Hematopoietic multipotent progenitor cell treated with erythropoietin and hydrocortisone succinate and interleukin-3 and kit ligand, for 8 days (in vitro differentiated cells): ENCODE measurements at places on chromosomes 4 and X.

DNA sequence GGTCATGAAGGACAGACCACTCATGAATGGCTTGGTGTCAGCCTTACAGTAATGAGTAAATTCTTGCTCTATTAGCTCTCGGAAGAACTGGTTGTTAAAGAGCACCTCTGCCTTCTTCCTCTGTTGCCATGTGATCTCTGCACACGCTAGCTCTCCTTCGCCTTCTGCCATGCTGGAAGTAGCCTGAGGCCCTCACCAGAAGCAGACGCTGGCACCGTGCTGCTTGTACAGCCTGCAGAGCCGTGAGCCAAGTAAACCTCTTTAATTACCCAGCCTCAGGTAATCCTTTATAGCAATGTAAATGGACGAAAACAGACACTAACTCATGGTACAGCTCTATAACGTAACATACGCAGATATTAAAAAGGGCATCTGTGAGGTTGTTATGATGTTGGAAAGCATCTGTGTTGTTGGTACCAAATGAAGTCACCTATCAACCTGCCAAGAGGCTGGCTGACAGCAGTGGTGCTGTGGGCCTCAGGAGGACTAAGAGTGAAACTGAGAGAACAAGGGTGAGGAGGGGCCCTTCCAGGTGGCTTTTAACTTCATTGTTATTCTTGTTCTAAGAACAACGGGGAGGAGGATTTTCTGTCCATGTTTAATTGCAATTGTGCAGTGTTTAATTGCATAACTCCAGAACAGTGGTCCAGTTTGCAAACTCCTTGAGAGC, 69.2 kb downstream of the CRMP1 start:
- DNase-seq = no peak

DNA sequence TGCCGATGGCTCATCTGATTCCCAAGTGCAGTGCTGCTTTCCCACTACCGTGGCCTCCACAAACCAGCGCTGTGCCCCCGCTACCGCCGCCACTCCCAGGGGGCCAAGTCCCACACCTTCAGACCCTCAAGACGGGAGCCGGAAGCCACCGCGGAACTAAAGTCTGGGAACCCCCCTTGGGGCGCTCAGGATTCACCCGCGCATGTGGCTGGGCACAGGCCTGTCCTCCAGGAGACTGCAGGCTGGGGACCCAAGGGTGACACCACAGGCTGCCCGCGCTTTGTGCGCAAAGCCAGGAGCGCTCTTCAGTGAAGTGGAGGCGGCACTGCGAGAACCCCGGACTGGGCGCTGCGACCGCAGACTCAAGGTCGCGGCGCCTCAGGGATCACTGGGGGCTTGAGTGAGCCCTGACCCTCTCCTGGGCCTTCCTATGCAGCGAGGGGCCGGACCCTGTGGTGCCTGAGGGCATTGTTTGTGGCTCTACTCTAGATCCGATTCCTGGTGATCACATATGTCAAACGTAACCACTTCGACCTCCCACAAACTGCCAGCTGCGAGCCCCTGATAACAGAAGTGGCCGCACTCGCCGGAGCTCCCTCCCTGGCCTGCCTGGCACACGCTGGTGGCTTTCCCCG, 20.4 kb upstream of the TBC1D14 start:
- peak; percentile 97 for DNase-seq

DNA sequence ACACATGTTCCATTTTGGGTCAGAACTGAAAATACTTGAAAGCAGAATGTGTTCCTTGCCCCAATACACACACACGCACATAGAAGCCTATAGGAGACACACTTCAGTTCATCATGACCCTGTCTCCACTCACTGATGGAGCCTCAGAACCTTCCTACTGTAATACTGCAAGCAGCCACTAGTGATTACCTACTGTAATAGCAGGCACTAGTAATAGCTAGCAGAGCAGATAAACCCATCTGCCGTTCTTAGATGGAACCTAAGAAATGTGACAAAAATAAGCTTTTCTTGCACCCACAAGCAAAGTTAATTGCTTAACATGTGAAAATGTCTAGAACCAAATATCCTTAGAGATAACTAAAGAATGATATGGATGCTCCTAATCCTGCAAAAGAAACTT, 13.6 kb downstream of the AMTN start:
- no peak for DNase-seq

DNA sequence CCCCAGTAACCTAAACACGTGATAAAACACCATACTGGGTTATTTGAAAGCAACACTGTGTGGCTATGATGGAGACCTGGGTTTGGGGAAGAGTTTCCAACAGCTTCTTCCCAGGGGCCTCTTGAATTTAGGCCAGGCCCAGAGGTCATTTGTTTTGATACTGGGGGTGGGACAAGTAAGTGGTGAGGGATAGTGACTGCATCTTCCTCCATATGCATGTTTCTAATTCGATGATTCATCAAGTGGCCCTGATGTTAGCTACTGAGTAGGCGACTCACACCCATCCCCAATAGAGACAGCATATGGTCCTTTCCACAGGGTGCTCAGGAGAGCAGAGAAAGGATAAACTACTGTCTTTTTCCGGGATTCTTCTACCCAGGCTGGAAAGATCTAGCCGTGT, 2.7 kb downstream of the NDP start:
- DNase-seq = no peak

DNA sequence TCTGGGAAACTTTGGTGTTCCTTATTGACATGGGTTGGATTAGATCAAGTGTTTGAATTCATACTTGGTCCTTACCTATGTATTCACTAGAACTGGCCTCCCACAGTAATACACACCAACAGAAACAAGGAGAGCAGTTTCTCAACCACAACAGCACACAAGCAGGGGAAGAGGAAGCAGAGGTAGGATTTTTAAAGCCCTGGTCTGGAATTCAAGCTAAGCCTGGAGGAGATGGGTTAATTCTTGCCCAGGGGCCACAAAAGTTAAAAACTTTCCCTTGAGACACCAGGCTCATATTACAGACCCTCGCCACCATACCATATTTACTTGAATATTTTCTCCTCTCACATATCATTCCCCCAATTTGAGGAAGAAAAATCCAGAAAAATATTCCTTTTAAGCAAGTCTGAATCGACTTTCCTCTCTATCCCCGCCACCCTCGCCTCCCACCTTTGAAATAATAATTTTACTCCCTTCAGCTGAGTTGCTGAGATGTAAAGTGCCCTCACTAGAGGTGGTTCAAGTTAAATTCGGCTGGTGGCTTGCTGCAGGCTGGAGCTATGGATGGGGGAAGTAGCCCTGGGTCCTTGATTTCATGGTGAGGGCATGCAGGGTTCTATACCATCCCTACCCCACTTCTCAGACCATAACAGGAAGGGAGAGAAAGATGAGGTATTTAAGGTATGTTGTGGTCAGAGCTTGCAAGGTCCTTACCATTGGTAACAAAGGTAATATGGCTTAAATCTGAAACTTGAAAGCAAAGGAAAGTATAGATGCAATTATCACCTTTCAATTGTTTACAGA, 440.2 kb downstream of the INPP4B start:
- DNase-seq = peak; percentile 1

GRCh38 chrX:122817321-122817955, 366.6 kb upstream of the GRIA3 start:
- no peak for DNase-seq

- DNase-seq = no peak
These were observed 51.5 kb downstream of the LHFPL1 start for GRCh38 chrX:112628288-112628687.

GRCh38 chrX:40524423-40524822, 56.3 kb upstream of the ATP6AP2 start:
- DNase-seq = no peak

GRCh38 chrX:97490656-97491055, 606.9 kb downstream of the RPA4 start:
- DNase-seq = no peak

DNA sequence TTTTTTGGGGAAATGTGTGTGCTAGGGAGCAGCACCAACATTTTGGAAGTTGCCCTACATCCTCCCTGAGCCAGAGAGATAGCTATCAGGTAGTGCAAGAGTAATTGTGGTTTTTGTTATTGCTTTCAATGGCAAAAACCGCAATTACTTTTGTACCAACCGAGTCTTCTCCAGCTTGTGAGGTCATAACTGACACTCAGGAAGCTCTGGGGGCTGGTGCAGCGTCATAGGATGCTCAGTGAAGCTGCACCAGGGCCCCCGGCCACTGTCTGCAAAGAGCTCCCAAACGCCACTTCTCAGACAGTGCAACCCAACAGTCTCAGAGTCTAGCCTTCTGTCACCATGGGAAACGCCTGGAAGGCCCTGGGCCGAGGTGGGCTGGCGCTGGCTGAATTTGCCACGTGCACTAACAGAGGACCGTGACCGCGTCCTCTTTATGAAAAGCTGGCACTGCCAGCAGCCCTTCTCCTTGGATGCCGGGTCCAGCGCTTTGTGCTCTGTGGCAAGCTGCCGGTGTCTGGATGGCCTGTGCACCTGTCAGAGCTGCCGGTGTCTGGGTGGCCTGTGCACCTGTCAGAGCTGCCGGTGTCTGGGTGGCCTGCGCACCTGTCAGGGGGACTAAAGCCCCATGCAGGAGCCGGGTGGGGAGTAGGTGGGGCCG, 19.4 kb downstream of the SH3TC1 start:
- DNase-seq = no peak

DNA sequence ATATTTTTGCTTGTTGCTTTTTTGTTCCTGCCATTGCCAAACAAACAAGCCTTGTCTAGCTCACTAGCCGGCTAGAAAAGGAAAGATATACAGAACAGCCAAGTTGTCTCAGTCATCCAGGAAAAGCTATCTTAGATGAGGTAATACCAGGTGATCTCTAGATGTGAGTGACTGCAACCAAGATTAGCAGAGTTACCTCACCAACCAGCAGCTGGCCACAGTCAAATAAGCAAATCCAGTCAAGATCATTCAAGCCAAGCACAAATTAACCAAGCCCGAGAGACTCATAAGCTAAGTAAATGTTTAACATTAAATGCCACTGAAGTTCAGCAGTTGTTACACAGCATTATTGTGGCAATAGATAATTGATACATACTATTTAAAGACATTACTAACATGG, 108.6 kb downstream of the CENPC start:
- no peak for DNase-seq

- no peak for DNase-seq
These were observed 95.0 kb downstream of the GASK1B start for GRCh38 chr4:158077835-158078234.

GRCh38 chr4:48324281-48324680, 17.0 kb upstream of the SLAIN2 start:
- DNase-seq = peak; percentile 91

DNA sequence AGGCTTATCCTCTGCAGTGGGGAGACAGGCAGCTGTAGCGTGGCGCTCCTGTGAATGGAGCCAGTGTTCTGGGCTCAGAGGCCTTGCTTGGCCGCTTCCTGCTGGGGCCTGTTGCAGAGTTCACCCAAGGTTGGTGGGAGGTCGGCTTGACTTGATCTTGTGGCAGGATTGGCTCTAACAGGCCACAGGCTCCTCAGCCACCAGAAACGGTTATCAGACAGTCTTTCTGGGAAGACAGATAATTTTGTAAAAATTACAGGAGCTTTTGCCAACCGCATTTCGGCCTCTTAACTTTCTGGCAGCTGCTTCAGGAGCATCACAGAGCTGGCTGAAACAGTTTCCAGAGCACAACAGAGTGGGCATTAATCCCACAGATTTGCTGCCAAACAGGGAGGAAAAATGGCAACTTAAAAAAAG, 66.4 kb downstream of the DIPK2B start:
- DNase-seq = no peak

DNA sequence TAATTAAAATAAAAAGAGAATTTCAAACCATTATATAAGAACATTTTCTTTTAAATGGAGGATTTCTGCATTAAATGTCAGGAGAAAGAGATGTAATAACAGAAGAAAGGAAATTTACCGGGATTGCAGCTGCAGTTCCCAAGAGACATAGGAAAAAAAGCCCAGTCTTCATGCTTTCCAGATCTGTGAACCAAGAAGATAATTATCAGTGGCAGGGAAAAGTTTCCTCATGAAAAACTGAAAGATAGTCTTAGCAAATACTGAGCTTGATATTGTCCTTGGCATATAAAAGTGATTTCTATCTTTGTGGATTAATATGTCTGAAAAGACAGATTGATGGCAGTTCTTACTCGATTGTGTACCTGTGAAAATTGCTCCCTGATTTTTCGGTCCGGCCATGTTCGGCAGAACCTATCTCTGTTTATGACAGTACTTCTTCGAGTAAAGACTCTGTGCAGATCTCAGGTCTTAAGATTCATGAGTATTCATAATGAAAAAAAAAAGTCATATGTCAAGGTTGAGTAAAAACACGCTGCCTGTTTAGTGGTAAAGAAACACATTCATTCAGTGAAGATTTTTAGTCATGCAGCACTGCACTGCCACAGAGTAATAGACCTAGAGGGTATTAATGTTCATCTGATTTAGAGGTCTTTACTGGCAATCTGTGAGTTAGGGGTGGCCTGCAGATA, 29.6 kb downstream of the SPARCL1 start:
- DNase-seq = no peak

DNA sequence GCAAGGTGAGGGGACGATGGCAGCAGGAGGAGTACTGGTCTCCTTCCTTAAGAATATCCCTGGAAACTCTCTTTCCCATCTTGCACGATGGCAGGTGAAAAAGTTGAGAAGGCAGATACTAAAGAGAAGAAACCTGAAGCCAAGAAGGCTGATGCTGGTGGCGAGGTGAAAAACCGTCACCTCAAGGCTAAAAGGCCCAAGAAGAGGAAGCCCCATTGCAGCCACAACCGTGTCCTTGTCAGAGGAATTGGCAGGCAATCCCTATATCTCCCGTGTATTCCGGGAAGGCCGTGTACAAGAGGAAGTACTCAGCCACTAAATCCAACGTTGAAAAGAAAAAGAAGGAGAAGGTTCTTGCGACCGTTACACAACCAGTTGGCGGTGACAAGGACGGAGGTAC, 40.0 kb downstream of the CRLF2 start:
- no peak for DNase-seq

DNA sequence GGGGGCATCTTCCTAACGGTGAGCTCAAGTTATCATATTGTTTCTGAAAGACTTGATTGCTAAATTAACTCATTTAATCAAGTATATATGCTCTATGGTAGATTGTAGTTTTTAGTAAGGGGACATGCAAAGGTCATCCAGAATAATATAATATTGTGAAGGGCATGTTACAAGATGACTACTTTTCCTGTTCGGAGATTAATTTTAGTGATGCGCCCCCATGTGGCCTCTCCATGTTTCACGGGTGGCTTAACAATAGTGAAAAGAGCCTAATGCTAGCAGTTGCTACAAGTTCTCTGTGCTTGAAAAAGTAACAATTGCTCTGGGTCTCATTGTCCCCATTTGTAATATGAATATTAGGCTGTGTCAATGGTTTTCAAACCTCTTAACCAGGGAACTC, 12.2 kb downstream of the SMPX start:
- peak; percentile 4 for DNase-seq

GRCh38 chrX:125295337-125295736, 24.3 kb upstream of the TEX13C start:
- DNase-seq = no peak

DNA sequence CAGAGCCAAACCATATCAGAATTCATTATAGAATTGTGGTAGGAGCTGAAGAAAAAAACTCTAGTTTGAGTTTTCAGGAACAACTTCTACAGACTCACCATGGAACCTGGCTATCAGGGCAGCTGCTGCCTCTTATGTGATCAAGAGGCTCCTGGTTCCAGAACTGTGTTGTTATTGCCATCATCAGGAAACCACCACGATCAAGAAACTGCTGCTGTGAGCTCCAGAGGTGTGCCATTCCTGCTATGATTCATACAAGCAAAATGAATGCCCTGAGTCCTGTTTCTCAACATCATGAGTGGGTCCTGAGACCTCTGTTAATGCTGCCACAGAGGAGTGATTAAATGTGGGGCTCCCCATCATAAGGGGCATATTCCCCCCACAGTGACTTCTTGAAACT, 43.7 kb downstream of the TASL start:
- no peak for DNase-seq
